NCI-H1048 (cell line): ENCODE measurements at places on chromosomes 11 and 22.

- DNase-seq: no peak
Measured at GRCh38 chr11:78415338-78415737, 2.3 kb downstream of the GAB2 start.

GRCh38 chr11:3609416-3610265 is 32.2 kb downstream of the ART5 start:
- DNase-seq: no peak

- no peak for DNase-seq
Measured at GRCh38 chr11:126722956-126723664, 277.5 kb downstream of the KIRREL3 start.

GRCh38 chr22:45565973-45566372 is 63.3 kb downstream of the FBLN1 start:
- DNase-seq: no peak

DNA sequence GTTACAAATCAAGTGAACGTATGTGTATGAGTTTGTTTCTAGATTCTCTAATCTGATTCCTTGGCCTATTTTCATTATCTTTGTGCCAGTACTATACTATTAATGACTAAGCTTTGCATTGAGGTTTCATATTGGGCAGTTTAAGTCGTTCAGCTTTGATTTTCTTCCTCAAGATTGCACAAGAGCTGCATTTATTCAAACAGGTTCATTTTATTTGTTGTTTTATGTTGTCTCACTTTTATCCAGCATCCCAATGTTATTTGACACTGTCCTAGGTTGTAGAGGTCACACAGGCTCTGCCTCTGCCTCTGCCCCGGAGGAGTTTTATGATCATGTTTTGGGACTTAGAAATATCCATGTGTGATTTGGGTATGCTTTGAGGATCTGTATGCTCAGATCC is 79.8 kb downstream of the TEAD1 start:
- no peak for DNase-seq

GRCh38 chr11:32003335-32003734 is 87.5 kb upstream of the RCN1 start:
- no peak for DNase-seq

GRCh38 chr22:46547179-46547882 is 9.9 kb upstream of the CELSR1 start:
- DNase-seq: no peak

- no peak for DNase-seq
Measured at GRCh38 chr22:25051073-25051472, 98.6 kb downstream of the KIAA1671 start.

DNA sequence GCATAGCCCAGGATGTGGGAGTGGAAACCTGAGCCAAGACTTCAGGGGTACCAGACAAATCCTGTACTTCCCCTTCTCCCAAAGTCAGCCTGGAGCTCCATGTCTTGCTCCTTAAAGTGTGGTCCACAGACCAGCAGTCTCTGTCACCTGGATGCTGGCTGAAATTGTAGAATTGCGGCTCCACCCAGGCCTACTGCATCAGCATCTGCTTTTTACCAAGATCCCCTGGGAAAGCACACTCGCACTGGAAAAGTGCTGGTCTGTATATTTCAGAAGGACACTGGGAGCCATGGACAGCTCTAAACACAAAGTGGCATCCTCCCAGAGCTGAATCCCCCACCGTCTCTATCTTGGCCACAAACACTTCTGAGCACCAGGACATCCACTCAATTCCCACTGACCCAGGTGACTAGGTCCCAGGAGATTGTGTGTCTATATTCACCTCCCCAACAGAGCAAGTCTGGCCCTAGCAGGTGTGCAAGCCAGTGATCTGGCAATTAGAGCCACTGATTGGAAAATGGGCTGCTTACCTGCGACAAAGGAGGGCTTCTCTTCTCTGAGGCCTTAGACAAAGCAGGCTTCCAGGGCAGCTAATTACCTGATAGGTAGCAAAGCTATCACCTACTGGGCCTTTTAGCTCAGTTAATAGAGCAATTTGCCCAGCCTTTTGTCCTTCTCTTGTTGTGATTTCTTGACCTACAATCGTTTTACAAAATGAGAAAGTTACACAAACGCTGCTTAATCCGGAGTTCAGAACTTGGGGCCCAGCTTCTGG is 443.3 kb downstream of the MN1 start:
- DNase-seq: no peak

GRCh38 chr22:44353041-44353440 is 40.3 kb upstream of the SHISAL1 start:
- no peak for DNase-seq

GRCh38 chr11:62449451-62449851 is 30.6 kb downstream of the SCGB1A1 start:
- no peak for DNase-seq

GRCh38 chr11:6927030-6927617 is 898 bp downstream of the ZNF215 start:
- DNase-seq: no peak

DNA sequence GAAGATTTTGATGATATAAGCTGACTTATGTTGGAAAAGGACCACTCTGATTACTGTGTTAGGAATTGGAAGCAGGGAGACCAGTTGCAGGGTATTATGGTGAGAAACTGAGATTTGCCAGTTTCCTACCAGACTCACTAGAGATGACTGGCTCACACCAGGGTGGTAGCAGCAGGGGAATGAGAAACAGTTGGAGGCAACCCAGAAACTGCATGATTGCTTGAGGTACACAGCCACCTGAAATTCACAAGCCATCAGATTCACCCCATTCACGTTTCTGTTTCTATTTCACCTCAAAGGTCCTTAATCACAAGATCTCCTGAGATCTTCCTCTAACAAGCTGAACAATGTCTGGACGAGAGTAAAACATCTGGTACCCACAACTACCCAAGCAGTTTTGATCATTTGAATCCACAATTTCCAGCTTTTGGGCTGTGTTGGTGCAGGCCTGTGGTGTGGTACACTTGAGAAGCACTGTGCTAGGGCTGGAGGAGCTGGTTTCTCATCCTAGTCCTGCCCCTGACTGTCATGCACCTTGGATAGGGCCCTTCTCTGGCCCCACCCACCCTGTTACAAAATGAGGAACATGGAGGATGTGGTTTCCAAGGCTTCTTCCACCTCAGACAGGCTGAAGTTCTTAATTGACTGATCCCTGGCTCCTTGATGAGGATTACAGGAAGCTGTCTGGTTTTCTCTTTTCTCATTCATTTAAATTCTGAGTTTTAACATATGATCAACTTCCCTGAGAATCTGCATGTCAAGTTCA is 233.4 kb downstream of the INSC start:
- DNase-seq: no peak

DNA sequence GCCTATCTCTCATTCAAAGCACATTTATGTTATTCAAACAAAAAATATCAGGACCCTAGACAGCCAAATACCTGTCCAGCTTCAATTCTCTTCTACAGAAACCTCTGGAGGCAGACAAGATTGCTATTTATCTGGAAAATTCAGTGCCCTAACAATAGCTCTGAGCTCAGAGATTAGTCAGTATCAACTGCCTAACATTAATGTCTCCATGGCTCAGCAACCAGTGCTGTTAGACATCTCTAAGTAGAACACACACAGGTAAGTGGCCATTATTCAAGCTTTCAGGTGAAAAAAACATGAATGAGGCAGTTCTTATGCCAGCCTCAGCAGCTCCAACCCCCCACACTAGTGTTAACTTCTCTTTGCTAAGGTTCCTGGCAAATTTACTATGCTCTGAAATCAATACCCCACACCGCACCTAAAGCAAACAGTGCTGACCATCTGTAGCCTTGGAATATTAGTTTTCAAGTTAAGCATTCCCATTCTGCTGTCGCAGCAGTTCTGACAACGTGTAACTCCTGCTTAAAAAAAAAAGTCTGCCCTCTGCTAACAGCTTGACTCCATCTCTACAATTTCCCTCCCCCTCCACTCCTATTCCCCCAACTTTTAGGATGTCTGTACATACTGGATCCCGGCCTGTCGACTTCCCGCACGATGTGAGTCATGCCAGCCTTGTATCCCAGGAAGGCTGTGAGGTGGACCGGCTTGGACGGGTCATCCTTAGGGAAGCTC is 1.5 kb downstream of the RPL3 start:
- no peak for DNase-seq

GRCh38 chr11:111624608-111625007 is 22.4 kb downstream of the SIK2 start:
- no peak for DNase-seq

GRCh38 chr11:113393501-113393985 is 6.0 kb downstream of the ANKK1 start:
- no peak for DNase-seq

DNA sequence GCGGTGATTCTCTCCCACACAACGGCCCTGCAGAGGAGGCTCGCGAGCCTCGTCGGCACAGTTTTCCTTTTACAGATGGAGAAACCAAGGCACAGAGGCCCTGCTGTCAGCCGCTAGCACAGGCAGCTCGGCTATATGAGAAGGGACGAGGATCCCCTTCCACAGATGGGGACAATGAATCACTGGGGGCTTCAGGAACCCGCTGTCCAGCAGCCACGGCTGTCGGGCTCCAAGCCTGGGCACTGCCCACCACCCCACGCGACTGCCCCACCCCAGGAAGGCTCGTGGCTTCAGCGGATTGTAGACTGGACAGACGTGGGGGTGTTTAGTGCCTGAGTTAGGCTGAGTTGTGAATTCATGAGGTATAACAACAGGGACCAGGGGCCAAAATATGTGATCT is 17.2 kb upstream of the FGF3 start:
- no peak for DNase-seq

DNA sequence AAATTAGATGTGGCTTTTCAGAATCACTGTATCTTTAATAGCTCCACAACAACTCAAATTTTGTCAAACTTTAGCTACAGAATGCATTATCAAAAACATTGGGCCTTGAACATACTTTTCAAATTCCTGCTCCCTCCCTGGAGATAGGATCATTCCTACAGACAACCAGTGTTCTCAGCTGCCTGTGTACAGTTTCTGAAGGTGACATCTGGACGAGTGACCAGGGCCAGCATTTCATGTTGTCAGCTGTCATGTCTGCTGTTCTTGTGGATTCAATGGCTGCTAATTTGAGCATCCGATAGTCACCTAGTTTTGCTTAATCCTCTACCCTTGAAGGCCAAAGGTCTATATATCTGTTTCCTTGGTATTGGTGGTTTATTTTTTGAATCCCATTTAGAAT is 188.2 kb downstream of the DBX1 start:
- no peak for DNase-seq

DNA sequence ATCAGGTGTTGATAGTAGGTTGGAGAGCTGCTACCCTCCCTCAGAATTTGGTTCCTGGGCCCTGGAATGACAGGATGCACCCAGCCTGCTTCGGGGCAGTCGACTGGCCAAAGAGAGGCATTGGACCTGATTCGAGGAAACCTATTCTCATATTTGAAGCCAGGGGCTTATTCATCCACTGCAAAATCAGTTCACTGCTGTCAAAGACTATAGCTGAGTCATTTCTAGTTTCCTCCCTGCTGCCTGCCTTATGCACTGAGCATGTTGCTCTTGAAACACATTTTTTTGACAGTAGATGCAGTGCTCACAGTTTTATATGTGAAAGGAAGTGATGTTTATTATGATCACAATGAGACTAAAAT is 565.4 kb downstream of the ETS1 start:
- no peak for DNase-seq

GRCh38 chr11:61871158-61871597 is 20.2 kb downstream of the FADS3 start:
- peak; percentile 66 for DNase-seq

- no peak for DNase-seq
Measured at GRCh38 chr11:35602160-35602793, 16.0 kb upstream of the FJX1 start.

DNA sequence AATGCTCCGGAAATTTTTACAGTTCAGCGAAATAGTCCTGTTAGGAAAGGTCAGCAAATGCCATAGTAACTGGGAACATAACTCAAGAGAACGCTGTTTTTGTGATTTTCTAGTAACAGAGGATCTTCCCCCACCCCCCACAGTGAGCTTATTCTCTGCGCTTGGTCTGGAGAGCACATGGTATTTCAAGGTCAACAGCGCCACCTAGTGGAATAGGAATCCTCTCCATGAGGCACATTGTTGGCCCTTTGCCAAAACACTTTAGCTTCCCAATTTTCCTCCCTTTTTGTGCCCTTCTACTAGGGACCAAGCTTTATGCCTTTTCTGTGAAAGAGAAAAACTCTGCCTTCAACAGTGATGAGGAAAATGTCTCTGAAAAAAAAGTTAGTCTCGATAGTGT is 13.2 kb upstream of the OR4C12 start:
- DNase-seq: peak; percentile 77

DNA sequence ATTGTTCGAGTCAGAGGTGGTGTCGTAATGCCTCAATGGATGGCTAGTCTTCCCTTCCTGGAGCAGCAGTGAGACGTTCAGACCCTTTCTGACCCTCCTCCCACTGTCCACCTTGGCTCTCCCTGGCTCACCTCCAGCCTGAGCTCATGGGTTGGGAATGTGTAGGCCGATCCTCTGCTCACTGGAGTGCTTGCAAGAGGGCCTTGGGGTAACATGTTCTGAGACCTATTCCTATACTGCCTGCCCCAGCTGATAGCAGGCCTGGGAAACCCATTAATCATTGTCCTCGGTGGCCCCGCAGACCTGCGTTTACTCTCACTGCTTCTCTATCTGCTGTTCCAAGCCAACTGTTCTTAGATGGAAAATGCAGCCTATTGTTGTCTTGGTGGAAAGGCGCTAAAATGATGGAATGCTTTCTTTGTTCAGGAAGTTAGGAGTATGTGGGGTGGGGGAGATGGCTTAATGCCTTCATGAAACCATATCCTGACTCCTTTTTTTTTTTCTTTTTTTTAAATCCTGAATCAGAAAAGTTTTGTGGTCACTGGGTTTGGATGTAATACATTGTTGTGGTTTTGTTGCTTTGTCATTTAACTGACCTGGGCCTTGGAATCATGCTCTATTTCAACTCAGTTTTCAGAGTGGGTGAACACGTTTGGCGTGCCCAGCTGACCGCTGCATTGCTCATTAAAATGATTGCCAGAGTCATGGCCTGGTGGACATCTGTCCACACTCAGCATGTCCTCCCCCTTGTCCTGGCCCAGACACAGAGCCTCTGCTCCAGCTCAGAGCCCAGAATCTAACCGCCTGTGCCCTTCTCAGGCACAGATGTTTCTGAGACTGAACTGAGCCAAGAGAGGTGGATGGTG is 72.5 kb downstream of the MICAL2 start:
- no peak for DNase-seq

- no peak for DNase-seq
Measured at GRCh38 chr11:113942256-113942655, 32.7 kb upstream of the HTR3A start.

DNA sequence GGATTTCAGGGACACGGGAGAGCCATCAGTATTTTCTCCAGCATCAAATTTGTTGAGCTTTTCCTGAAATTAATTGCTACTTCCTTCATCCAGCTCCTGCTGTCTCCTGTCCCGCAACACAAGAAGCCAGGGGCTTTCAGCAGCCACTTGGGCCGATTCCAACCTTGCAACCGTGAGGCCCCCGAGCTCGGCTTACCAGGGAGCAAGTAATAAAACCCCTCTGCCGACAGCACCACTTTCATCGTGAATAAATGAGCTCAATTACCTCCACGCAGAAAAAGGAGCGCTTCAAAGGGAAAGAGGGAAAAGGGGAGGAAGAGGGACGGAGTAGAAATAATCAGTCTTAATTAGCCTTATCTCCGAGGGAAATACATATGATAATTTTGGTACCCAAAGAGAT is 76.6 kb downstream of the CELSR1 start:
- no peak for DNase-seq
